ENCODE measurements at places on chromosomes 1 and 21.
A peak's percentile ranks its signal among the peaks of the same experiment; 100 is the strongest.

GRCh38 chr1:18721041-18721440 is 90.4 kb downstream of the PAX7 start:
- DNase-seq = no peak

DNA sequence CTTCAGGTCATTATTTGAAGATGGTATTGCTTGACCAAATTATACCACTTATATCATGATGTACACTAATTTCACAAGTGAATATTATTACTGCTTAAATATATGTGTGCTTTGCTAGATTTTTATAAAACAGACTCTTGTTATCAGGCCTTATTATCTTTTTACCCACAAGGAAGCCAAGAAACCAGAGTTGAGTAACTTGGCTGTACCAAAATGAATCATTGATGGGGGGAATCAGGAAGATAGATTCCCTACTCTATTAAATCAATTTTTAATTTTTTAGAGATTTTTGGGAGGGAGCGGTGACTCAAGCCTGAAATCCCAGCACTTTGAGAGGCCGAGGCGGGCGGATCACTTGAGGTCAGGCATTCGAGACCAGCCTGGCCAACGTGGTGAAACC is 16.0 kb upstream of the SCCPDH start:
- DNase-seq = no peak

GRCh38 chr1:81312272-81312754 is 488.4 kb upstream of the ADGRL2 start:
- DNase-seq = no peak

DNA sequence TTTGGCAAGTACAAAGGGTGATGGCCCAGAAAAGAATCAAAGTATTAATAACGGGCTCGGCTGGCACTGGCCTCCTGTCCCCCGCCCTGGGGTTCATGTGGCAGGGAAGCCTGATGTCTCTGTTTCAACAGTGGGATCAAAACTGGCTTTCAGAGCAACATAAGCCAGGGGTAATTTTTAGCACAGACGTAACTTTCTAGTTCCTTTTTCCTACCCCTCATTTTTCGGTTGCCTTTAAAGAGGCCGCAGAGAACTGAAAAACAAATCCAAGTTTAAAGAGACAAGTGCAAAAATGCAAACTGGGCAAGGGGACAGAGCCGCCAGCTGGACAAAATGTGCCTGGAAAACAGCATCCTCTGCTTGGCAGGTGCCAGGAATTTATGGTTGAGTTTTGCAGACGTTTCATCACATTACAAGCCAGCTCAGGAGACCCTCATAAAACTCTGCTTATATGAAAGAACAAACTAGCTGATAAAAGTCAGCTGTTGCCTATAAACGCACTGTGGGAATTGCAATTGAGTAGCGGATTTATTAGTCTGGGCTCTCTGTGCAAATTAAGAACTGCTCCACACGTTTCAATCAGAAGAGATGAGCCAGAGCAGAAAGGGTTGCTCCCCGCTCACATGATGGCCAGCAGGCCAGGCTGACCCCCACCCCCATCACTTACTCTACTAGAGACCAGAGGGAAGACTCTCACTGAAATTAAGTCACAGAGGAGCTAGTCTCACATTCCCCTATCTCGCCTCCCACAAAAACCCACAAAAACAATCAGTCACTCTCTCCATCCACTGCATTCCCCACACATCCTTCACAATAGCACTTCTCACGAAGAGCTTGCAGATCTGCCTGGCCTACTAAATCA is 15.8 kb upstream of the CDCA8 start:
- peak; percentile 64 for DNase-seq

DNA sequence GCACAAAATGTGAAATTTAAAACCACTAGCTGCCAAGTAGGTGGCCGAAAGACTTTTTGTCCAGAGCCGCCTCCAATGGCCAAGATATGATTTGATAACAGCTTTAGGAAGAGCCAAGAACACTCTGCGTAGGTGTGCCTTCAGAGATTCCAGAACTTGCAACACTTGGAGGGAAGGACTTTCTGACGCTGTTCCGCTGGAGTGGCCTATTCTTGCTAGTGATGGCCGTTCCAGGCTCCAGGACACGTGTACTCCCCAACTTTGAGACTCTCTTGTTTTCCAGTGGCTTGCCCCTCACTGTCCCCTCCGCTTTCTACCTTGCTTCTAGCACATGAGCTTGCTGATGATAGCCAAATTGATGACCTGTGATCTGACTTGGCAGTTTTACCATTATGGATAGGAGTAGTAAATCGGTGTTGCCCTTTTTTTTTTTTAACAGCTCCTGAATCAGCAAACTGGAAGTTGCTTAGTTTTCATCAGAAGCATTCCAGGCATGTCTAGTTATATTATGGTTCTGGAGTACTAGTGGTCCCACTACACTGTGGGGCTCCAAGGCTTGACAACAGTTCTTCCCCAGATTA is 1.0 kb downstream of the PRDX6 start:
- DNase-seq = no peak

DNA sequence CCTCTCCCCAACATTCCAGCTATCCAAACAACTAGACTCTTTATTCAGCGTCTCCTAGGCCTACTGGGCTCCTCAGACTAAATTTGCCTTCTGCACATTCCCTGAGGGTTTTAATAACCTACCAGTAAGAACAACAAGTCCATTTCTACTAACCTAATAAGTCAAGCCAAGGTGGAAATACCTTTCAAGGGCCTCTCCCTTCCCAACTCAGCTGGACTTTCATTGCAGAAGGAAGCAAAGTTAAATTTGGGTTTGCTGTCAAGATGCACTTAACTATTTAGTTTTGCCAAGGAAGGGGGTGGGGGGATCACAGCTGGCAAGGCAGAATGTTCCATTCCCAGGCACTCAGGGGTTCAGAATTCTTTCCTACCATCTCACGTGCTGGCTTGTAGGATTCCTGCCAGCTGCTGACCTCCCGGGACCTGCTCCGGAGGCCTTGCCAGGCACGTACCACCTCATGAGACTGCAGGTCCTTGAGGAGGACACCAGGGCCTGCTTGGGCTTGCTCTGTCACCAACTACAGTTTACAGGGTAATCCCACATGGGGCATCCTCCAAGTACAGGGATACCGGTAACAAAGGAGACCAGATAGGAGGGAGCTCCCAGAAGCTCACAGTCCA is 29.8 kb downstream of the SLC30A1 start:
- DNase-seq = no peak

GRCh38 chr1:3708791-3709190 is 43.5 kb upstream of the CCDC27 start:
- no peak for DNase-seq

DNA sequence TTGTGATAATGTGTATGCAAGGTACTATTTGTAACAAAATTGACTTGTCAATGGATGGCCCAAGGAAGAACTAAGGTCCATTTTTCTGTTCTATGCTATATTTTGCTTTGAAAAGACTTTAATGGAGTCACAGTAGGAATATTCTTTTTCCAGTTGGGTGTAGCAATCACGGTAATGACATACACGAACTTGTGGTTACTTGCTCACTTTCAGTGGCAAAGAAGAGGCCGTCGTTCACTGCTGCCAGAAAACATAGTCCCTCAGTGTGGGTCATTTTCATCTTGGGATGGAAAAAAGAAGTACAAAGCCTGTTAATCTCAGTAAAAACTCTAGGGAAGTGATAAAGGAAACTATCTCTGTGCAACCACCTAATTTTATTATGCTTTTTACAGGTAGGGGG is 47.8 kb upstream of the LAMC2 start:
- DNase-seq = no peak

- peak; percentile 4 for DNase-seq
Observed at GRCh38 chr1:198788561-198789064, 149.8 kb downstream of the PTPRC start.

DNA sequence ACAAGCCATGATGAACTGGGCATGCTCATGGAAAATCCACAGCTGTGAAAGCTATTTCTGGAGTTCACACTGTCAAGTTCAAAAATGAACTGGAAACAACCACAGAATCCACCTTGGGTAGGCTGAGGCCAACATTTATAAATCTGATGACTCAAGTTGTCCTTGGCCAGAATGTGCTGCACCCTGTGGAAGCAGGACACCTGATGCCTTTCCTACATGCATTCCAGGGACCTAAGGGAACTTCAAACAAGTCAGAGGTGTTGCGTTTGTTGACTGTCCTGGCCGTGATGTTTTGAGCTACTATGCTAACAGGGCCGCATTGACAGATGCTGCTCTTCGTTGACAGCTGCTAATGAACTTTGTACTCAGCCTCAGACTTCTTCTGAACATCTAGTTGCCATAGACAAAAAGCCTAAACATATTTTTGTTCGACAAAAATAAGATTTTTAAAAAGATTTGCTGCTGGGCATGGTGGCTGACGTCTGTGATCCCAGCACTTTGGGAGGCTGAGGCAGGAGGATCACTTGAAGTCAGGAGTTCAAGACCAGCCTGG is 127.9 kb upstream of the SLC45A1 start:
- DNase-seq = no peak

- DNase-seq = no peak
Observed at GRCh38 chr1:179151908-179152682, 70.2 kb downstream of the TOR3A start.

- DNase-seq = no peak
Observed at GRCh38 chr1:208239473-208240381, 4.5 kb downstream of the PLXNA2 start.

DNA sequence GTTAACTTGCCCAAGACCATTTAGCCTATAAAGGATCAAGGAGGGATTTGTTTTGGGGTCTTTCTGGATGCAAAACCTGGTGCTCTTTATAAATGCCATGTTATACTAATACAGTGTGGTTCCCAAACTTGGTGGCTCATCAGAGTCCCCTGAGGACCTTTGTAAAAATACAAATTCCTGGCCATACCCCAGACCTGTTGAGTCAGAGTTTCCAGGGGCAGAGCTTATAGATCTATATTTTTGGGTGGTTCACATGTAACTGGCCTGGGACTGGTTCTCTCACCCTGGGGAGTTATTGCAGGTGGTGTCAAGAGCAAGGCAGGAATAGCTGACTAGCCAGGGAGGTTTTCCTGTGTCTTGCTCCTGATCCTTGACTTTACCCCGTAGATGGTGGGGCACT is 136.9 kb upstream of the HNRNPU start:
- DNase-seq = no peak

GRCh38 chr1:53543130-53543777 is 84.1 kb downstream of the DMRTB1 start:
- DNase-seq = no peak

- DNase-seq = no peak
Observed at GRCh38 chr1:155318082-155318481, 2.6 kb upstream of the RUSC1 start.

DNA sequence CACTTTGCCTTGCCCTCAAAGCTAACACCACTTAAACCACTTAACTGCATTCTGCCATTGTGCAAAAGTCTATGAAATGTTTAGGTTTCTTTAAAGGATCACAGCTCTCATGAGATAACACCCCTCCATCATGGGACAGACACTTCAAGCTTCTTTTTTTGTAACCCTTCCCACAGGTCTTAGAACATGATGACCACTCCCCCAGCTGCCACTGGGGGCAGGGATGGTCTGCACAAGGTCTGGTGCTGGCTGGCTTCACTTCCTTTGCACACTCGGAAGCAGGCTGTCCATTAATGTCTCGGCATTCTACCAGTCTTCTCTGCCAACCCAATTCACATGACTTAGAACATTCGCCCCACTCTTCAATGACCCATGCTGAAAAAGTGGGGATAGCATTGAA is 7.7 kb downstream of the ADAMTS1 start:
- DNase-seq = no peak

- DNase-seq = no peak
Observed at GRCh38 chr1:239929317-239929716, 162.4 kb upstream of the FMN2 start.

DNA sequence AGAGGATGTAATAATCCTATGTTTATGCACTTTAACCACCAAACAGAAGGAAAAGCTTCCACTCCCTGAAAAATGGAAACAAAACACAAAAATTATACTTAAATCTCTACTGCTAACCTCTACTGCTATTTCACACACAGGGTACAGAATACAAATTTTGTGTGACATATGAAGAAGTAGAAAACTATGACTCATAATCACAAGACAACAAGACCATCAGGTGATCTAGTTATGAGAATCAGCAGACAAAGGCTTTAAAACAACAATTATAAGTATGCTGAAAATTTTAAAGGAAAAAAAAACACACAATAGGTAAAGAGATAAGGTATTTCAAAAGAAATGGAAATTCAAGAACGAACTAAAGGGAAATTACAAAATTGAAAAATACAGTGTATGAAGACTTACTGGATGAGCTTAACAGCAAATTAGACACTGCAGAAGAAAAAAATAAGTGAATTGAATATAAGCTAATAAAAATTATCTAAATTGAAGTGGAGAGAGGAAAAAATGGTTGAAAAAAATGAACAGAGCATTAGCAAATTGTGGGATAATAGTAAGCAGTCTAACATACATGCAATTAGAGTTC is 13.6 kb upstream of the NAV1 start:
- no peak for DNase-seq

DNA sequence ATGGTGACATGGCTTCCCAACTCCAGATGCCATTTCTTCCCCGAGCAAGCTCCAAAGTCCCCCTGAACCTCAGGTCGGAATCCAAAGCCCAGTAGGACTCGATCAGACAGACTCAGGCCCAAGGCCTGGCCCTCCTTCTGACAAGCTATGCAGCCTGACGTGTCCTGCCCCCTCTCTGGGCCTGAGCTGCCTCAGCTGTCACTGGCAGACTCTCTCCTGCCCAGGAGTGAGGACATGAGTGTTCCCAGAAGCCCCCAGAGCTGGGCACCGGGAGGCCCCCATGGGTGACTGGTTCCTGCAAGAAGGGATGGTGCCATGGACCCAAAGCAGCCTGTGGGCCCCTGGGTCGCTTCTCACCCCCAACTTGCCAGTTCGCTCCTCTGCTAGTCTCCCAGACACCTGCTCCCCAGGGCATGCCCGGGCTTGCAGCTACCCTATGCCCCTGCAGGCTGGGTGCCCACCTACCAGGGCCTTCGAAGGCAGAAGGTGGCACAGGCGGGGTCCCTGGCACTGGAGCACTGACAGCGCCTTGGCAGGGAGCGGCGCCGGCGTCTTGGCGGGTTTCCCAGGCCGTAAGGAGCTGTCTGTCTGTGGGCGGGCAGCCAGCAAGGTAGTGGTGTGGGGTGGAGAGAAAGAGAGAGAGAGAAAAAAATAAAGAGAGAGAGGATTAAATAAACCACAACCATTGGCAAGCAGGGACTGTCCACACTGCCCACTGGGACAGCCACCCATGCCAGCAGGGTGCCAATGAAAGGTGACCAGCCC is 2.3 kb downstream of the EDN2 start:
- DNase-seq = no peak

- DNase-seq = no peak
Observed at GRCh38 chr1:164719676-164720439, 160.9 kb downstream of the PBX1 start.

- DNase-seq = no peak
Observed at GRCh38 chr1:201266774-201267173, 16.5 kb upstream of the PKP1 start.

GRCh38 chr1:109438798-109439297 is 12.6 kb upstream of the PSMA5 start:
- DNase-seq = peak; percentile 49

GRCh38 chr1:7152655-7153054 is 367.4 kb downstream of the CAMTA1 start:
- no peak for DNase-seq

DNA sequence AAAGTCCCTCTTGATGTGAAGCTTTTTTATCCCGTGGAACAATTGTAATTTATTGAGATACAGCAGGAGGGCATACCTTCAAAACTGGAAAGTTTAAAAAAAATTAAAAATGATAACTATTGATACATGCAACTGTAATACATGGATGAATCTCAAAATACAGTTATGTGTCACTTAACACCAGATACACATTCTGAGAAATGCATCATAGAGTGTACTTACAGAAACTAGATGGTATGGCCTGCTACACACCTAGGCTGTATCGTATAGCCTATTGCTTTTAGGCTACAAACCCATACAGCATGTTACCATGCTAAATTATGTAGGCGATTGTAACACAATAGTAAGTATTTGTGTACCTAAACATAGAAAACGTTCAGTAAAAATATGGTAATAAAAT is 7.1 kb upstream of the AKNAD1 start:
- no peak for DNase-seq

All from GM13976 (cell line).